ENCODE measurements at places on chromosomes 16 and 17.

DNA sequence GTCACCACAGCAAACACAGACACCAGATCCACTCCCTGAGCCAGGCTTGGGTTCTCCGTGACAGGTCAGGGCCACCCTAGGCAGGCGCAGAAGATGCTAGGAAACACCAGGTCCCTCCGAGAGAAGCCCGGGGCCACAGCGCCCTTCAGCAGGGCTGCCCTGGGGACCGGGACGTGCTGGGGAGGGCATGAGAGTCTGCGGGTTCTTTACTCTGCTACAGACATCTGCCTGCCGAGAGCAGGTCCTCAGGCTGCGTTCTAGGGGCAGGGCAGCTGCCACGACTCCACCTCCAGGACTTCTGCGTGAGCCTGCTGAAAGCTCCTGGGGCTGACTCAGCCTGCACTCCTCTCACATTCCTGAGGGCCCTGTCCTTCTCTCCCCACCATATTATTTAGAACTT, 11.4 kb downstream of the MYLK3 start:
- no peak overlapping the region for H3K4me3 ChIP-seq
- H3K4me1 ChIP-seq: no peaks in the 10 kb centered on the region
- H3K27me3 ChIP-seq: no peaks in the 10 kb centered on the region
- DNase-seq: no peak

GRCh38 chr17:56598466-56598865, 5.0 kb downstream of the NOG start:
- H3K27ac ChIP-seq: no peak overlapping the region
- DNase-seq: no peak
- H3K36me3 ChIP-seq: no peaks in the 10 kb centered on the region
- H3K4me3 ChIP-seq: no peak overlapping the region

GRCh38 chr17:69508814-69509213, 94.3 kb downstream of the MAP2K6 start:
- no peak overlapping the region for H3K27ac ChIP-seq
- no peak for DNase-seq
- H3K4me1 ChIP-seq: no peaks in the 10 kb centered on the region
- no peaks in the 10 kb centered on the region for H3K36me3 ChIP-seq
- no peaks in the 10 kb centered on the region for H3K27me3 ChIP-seq

DNA sequence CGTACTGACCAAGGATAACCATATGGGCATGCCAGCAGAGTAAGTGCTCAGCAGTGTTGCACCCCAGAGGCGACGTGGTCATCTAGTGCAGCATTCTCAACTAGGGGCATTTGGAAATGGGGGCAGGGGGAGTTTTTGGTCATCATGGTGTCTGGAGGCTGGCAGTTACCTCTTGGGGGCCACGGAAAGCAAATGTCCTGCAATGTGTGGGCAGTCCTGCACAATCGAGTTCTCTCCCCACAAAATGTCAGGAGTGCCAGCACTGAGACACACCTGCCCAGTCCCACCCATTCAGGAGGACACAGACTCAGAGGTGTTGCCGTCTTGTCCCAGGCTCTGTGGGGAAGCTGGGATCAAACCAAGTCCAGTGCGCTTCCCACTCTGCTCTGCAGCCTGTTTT, 3.0 kb downstream of the RASL10B start:
- H3K27me3 ChIP-seq: no peaks in the 10 kb centered on the region
- no peak overlapping the region for H3K27ac ChIP-seq
- DNase-seq: no peak
- H3K4me3 ChIP-seq: no peak overlapping the region

DNA sequence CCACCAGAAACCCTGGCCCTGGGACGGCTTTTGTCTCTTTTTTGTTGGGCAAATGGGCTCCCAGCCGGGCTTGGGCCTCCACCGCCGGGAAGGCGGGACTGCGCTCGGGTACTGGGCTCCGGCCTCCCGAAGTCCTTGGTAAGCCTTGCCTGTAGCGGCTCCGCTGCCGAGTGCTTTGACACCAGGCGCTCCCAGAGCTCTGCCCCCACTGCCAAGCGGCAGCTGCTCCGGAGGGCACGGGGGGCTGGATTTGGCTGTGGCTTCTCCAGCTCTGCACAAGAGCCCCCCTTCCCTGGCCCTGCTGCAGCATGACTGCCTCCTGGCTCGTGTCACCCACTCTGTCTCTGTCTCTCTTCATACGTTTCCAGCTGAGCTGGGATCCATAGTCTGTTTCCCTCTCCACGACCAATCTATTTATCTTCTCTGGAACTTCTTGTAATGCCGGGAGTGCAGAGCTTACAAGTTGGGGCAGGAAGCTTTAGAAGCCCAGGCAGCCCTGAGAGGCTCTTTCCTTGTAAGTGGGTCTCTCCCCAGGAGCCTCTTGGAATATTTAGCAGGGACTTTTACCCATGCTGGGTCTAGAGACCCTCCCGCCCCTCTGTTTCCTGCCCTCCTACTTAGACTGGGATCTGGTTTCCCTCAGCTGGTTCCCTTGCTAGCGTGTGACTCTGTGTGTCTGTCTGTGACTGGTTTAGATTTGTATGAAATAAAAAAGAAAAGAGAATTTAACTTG, 246.9 kb upstream of the GSE1 start:
- no peaks in the 10 kb centered on the region for H3K36me3 ChIP-seq
- no peak overlapping the region for H3K4me3 ChIP-seq
- H3K27ac ChIP-seq: no peak overlapping the region
- DNase-seq: no peak
- H3K27me3 ChIP-seq: no peaks in the 10 kb centered on the region
- peaks cover 3% of the 10 kb centered on the region for H3K4me1 ChIP-seq

- no peaks in the 10 kb centered on the region for H3K36me3 ChIP-seq
- DNase-seq: no peak
- no peak overlapping the region for H3K4me3 ChIP-seq
- no peak overlapping the region for H3K27ac ChIP-seq
- peaks cover 20% of the 10 kb centered on the region for H3K4me1 ChIP-seq
- H3K27me3 ChIP-seq: no peaks in the 10 kb centered on the region
These were observed 9.4 kb downstream of the METTL9 start for GRCh38 chr16:21608639-21609328.

GRCh38 chr17:77737442-77738265, 220.8 kb upstream of the TNRC6C start:
- no peak overlapping the region for H3K4me3 ChIP-seq
- peaks cover 11% of the 10 kb centered on the region for H3K27me3 ChIP-seq
- no peak overlapping the region for H3K27ac ChIP-seq

- no peaks in the 10 kb centered on the region for H3K4me1 ChIP-seq
- no peaks in the 10 kb centered on the region for H3K36me3 ChIP-seq
- DNase-seq: no peak
- H3K27me3 ChIP-seq: no peaks in the 10 kb centered on the region
- no peak overlapping the region for H3K4me3 ChIP-seq
- H3K27ac ChIP-seq: no peak overlapping the region
These were observed 84.6 kb downstream of the N4BP1 start for GRCh38 chr16:48525201-48526057.

Data from colonic mucosa (tissue), 4 donors.